Brain (organoid and tissue), 16 donors: ENCODE measurements at places on chromosomes 12 and 14. TPM values are rescaled to one million over a fixed set of nuclear protein-coding genes. Genes with fewer than 3 reads are reported as not detected.

Gene TAPBPL
- 14.5 TPM for polyA plus RNA-seq

Gene OR10P1
- not detected for polyA plus RNA-seq

Gene PPP4R4
- 1.2 TPM for polyA plus RNA-seq

Gene IGF1
- 0.08 TPM for polyA plus RNA-seq

Gene C2CD5
- 12.1 TPM for polyA plus RNA-seq

Gene CELA1
- polyA plus RNA-seq, result not detected

Gene KRT77
- not detected for polyA plus RNA-seq

Gene RFC5
- polyA plus RNA-seq, result 47.2 TPM

Gene TAS2R42
- not detected for polyA plus RNA-seq

Gene INSM2
- polyA plus RNA-seq, result 0.48 TPM

Gene C1S
- polyA plus RNA-seq, result 8.6 TPM

Gene HOXC5
- polyA plus RNA-seq, result not detected

Gene DTX1
- 44.6 TPM for polyA plus RNA-seq

Gene PRPH
- polyA plus RNA-seq, result 166 TPM

Gene MMAB
- 62.8 TPM for polyA plus RNA-seq

Gene PLCZ1
- not detected for polyA plus RNA-seq

Gene LRR1
- 10.6 TPM for polyA plus RNA-seq

Gene KRT4
- not detected for polyA plus RNA-seq

Gene OTOGL
- polyA plus RNA-seq, result 0.39 TPM

Gene SLC17A8
- polyA plus RNA-seq, result 2.3 TPM

Gene PLEKHD1
- polyA plus RNA-seq, result 0.27 TPM

Gene SERPINA1
- 5.7 TPM for polyA plus RNA-seq

Gene CPNE6
- polyA plus RNA-seq, result 20.6 TPM

Gene TAS2R43
- not detected for polyA plus RNA-seq

Gene PRMT5
- polyA plus RNA-seq, result 64.5 TPM

Gene PPFIA2
- 5.5 TPM for polyA plus RNA-seq

Gene POC1B
- polyA plus RNA-seq, result 7.8 TPM

Gene ZNF219
- polyA plus RNA-seq, result 49.4 TPM

Gene KRT6C
- not detected for polyA plus RNA-seq

Gene TTC6
- polyA plus RNA-seq, result 0.68 TPM

Gene AMDHD1
- not detected for polyA plus RNA-seq

Gene HSP90B1
- 225 TPM for polyA plus RNA-seq

Gene GAS2L3
- 9.9 TPM for polyA plus RNA-seq

Gene NINJ2
- polyA plus RNA-seq, result 26.6 TPM

Gene CAPZA3
- polyA plus RNA-seq, result not detected

Gene LMNTD1
- not detected for polyA plus RNA-seq

Gene HECTD1
- 57.7 TPM for polyA plus RNA-seq

Gene PLA2G1B
- not detected for polyA plus RNA-seq

Gene SERPINA3
- 97.5 TPM for polyA plus RNA-seq

Gene SDS
- 4.8 TPM for polyA plus RNA-seq

Gene KRT73
- not detected for polyA plus RNA-seq

Gene RHEBL1
- polyA plus RNA-seq, result 5.9 TPM

Gene NANOG
- polyA plus RNA-seq, result not detected

Gene PITPNM2
- polyA plus RNA-seq, result 9.0 TPM

Gene CCDC60
- not detected for polyA plus RNA-seq

Gene RIPK3
- polyA plus RNA-seq, result 0.44 TPM

Gene GUCY2C
- polyA plus RNA-seq, result not detected

Gene PLBD1
- 0.98 TPM for polyA plus RNA-seq

Gene VWF
- polyA plus RNA-seq, result 144 TPM

Gene TRIM9
- 51.7 TPM for polyA plus RNA-seq

Gene HOXC10
- polyA plus RNA-seq, result not detected

Gene POLE2
- polyA plus RNA-seq, result 7.3 TPM

Gene ERP29
- 127 TPM for polyA plus RNA-seq

Gene DDX54
- 41.9 TPM for polyA plus RNA-seq
